ENCODE measurements at places on chromosomes 16 and 17. TPM values are rescaled to one million over a fixed set of nuclear protein-coding genes. Genes with fewer than 3 reads are reported as not detected.

DNA sequence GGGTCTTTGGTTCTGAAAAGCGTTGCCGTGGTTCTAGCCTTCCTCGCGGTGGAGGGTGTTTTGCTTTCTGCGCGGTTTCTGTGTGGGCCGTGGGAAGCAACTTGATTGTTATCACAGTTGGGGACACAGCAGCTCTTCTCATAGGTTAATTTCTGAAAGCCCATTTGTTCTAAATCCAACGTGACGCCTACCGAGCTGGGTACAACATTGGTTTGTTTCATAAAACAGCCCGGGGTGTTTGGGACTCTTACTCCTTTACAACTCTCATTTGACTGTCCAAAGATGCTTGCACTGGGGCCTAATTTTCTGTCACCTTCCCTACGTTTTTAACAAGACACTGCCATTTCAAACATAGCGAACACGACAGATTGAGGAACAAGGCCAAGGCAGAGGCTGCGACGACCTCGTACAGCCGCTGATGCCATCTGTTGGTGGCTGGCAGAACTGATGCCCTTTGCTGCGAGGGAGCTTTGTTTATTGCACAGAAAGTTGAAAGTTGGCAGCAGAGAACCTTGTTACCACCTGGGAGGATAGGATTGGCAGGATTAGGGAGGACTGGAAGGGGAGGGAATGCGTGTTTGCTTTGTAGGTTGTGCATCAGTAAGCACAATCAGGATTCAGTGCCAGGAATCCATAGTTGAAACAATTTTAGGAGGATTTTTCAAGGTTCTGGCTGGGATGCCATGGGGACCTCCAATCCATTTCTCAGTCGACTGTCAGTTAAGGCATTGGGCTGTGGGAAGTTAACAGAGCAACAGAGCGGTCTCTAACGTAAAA lies 98.3 kb downstream of the PITPNC1 start:
- peak; percentile 90 for DNase-seq
- H3K4me1 ChIP-seq, result peaks cover 28% of the 10 kb centered on the region
- peak overlapping the region; percentile 67 for H3K4me3 ChIP-seq
- no peaks in the 10 kb centered on the region for H3K36me3 ChIP-seq
- no peaks in the 10 kb centered on the region for H3K27me3 ChIP-seq

- H3K4me1 ChIP-seq, result no peaks in the 10 kb centered on the region
- H3K36me3 ChIP-seq, result no peaks in the 10 kb centered on the region
- no peak overlapping the region for H3K27ac ChIP-seq
- no peaks in the 10 kb centered on the region for H3K27me3 ChIP-seq
Measured at GRCh38 chr16:49250689-49251088, 30.9 kb downstream of the CBLN1 start.

GRCh38 chr17:61579961-61580360 lies 11.1 kb downstream of the NACA2 start:
- no peak for DNase-seq
- H3K36me3 ChIP-seq, result no peaks in the 10 kb centered on the region

GRCh38 chr17:37039269-37039668 lies 90.5 kb downstream of the AATF start:
- peaks cover 17% of the 10 kb centered on the region for H3K36me3 ChIP-seq
- no peaks in the 10 kb centered on the region for H3K4me1 ChIP-seq
- no peak for DNase-seq
- H3K27me3 ChIP-seq, result no peaks in the 10 kb centered on the region
- no peak overlapping the region for H3K4me3 ChIP-seq
- no peak overlapping the region for H3K27ac ChIP-seq

The PDILT gene
- total RNA-seq, result not detected

The HCRT gene
- total RNA-seq, result not detected

DNA sequence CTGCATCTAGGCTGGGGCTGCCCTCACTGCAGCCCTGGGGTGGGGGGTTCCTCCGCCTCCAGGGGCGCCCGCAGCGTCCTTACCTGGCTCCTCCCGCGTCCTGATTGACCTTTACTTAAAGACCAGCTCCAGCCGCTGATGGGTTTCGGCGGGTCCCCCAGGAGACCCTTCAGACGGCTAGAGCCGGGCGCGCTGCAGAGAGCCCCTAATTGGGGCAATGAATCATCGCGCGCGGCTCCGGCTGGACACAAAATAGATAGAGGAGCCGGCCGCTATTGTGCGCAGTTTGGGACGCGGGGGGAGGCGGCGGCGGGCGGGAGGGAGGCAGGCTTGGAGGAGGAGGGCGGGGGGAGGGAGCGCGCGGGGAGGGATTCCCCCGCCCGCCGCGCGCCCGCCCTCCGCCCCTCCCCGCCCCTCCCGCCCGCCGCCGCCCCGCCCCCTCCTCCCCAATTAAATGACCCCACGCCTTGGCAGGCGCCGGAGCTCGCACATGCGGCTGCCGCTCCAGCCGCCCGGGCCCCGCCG lies 56.5 kb upstream of the CIBAR2 start:
- no peaks in the 10 kb centered on the region for H3K27me3 ChIP-seq
- DNase-seq, result no peak
- no peaks in the 10 kb centered on the region for H3K36me3 ChIP-seq
- no peak overlapping the region for H3K4me3 ChIP-seq

- no peaks in the 10 kb centered on the region for H3K27me3 ChIP-seq
- H3K4me1 ChIP-seq, result no peaks in the 10 kb centered on the region
- peaks cover 74% of the 10 kb centered on the region for H3K36me3 ChIP-seq
- H3K27ac ChIP-seq, result no peak overlapping the region
- no peak overlapping the region for H3K4me3 ChIP-seq
Measured at GRCh38 chr17:42989726-42990652, 8.2 kb upstream of the RPL27 start.

DNA sequence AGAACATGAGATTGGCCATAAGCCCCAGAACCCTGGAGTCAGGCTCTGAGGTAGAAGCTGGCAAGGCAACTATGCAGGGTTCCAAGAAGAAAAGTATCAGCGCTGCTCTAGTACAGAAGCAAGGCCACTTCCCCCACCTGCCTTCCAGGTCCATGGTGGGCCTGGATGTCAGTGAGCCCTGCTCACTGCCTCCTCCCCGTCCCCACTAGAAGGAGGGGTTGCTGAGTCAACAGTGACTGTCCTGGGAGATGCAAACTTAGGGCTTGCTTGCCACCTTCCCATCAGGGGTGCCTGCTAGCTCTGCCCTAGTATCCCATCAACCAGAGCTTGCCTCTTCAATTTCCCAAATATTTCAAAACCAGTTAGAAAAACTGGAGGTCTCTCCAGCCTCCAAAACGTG lies 29.6 kb upstream of the SREBF1 start:
- peaks cover 40% of the 10 kb centered on the region for H3K36me3 ChIP-seq
- H3K27ac ChIP-seq, result no peak overlapping the region
- DNase-seq, result no peak
- no peaks in the 10 kb centered on the region for H3K27me3 ChIP-seq
- H3K4me1 ChIP-seq, result peaks cover 9% of the 10 kb centered on the region

DNA sequence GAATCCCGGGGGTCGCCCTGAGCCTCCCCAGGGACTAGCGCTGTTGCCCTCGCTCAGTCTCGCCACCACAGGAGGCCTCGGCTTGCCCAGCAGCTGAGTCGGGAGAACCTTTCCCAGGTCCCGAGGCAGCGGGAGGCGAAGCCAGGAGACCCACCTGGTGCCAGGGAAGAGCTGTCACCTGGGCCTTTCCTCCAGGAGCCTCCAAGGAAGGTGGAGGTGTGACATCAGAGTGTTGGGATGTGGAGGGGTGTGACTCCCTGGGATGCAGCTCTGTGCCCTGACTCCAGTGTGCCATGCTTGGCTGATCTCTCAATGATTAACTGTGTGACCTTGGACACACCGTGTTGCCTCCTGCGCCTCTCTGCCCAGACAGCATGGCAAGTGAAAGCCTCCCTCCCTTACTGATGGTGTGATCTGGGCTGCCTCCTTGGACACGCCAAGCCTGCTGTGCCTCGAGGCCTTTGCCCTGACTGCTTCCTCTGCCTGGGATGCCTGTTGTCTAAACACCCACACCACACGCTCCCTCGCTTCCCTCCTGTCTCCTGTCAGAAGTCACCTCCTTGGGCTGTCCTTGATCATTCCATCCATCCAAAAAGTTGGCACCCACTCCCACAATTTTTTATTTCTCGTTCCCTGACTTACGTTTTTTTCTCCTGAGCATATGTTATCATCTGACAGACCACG lies 88.0 kb downstream of the CMIP start:
- peaks cover 5% of the 10 kb centered on the region for H3K36me3 ChIP-seq
- no peak overlapping the region for H3K27ac ChIP-seq

DNA sequence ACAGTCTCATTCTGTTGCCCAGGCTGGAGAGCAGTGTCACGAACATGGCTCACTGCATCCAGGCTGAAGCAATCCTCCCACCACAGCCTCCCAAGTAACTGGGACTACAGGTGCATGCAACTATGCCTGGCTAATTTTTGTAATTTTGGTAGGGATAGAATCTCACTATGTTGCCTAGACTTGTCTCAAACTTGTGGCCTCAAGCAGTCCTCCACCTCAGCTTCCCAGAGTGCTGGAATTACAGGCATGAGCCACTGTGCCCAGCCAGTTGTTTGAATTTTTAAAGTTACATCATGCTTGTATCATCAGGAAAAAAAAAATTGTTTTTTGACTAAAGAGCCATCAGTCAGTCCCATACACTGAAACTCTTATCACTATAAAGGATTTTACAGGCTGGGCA lies 17.1 kb upstream of the VPS4A start:
- no peaks in the 10 kb centered on the region for H3K27me3 ChIP-seq
- H3K36me3 ChIP-seq, result no peaks in the 10 kb centered on the region
- H3K4me1 ChIP-seq, result no peaks in the 10 kb centered on the region

The FBXO39 gene
- total RNA-seq, result 0.54 TPM

DNA sequence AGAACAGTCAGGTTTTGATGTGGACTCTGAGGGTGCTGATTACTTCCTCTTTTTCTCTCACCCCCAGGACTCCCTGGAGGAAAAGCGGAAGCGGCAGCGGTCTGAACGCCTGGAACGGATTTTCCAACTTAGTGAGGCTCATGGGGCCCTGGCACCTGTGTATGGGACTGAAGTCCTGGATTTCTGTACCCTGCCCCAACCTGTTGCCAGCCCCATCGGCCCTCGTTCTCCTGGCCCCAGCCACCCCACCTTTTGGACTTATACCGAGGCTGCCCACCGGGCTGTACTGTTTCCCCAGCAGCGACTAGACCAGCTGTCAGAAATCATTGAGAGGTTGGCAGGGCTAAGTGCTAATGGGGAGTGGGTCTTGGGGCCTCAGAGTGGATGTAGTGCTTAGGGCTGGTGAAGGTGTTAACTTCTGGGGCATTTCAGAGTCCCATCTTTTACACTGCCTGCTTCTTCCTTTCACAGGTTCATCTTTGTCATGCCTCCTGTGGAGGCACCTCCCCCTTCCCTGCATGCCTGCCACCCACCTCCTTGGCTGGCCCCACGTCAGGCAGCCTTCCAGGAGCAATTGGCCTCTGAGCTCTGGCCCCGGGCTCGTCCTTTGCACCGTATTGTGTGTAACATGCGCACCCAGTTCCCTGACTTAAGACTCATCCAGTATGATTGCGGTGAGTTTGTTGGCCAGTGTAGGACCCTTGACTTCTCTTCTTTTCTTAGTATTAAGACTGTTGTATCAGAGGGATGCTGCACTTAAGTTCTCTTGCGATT lies 19.1 kb upstream of the PHKG2 start:
- H3K27ac ChIP-seq, result no peak overlapping the region
- no peak for DNase-seq
- H3K4me3 ChIP-seq, result no peak overlapping the region
- peaks cover 75% of the 10 kb centered on the region for H3K36me3 ChIP-seq
- no peaks in the 10 kb centered on the region for H3K27me3 ChIP-seq

DNA sequence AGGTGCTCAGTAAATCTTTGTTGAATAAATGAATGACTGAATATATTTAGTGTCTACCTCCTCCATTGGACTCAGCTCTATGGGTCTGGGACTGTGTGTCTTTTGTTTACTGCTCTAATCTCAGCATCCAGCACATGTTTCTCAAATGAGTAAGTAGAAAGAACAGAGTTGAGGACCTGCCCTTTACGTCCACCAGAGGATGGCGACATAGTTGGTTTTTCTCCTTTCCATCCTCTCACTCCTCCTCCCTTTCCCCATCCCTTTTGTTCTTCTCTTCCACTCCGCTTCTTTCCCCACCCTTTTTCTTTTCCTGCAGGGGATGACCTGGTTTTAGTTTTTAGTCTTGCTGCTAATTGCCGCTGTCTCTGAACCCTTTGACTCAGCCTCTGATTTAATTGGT lies 12.1 kb upstream of the CHP2 start:
- H3K27ac ChIP-seq, result no peak overlapping the region
- H3K36me3 ChIP-seq, result no peaks in the 10 kb centered on the region
- H3K27me3 ChIP-seq, result peaks cover 10% of the 10 kb centered on the region
- DNase-seq, result no peak

The TPSG1 gene
- not detected for total RNA-seq

DNA sequence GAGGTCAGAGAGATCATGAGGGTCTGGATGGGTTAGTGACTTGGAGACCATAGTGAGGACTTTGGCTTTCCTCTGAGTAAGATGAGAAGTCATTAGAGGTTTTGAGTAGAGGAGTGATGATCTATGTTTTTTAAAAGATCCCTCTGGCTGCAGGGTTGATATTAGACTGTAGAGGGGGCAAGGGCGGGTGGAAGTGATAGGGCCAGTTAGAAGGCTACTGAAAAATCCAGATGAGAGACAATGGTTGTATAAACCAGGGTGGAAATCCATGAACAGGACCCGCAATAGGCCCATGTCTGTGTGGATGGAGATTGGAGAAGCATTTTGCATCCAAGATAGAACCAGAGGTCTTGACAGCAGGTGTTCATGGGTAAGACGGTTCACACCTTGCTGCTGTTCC lies 9.8 kb downstream of the ITGAL start:
- peaks cover 10% of the 10 kb centered on the region for H3K4me1 ChIP-seq

The AOC2 gene
- 2.3 TPM for total RNA-seq

The HS3ST3B1 gene
- total RNA-seq, result 47.8 TPM

- peak overlapping the region; percentile 91 for H3K4me3 ChIP-seq
- H3K27me3 ChIP-seq, result no peaks in the 10 kb centered on the region
- H3K4me1 ChIP-seq, result peaks cover 46% of the 10 kb centered on the region
Measured at GRCh38 chr17:7045492-7046126, 1.7 kb upstream of the SLC16A11 start.

DNA sequence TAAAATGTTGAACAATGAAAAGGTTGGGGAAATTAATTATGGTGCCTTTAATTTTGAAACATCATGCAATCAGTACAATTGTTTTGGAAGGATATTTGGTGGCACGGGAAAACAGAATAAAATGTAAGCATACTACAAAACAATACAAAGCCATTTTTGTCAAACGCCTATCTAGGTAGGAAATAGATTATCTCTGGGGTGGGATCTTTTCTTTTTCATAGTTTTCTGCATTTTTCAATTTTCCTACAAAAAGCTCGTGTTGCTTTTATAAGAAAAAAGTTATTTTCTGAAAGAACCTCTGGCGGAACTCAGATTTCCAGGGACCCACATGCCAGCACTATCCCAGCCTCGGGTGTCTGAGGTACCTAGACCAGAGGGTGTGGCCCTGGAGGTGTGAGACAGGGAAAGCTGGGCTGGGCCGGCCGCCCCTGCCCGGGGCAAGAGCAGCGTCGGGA lies 961 bp upstream of the MAP3K3 start:
- DNase-seq, result no peak
- no peaks in the 10 kb centered on the region for H3K36me3 ChIP-seq

DNA sequence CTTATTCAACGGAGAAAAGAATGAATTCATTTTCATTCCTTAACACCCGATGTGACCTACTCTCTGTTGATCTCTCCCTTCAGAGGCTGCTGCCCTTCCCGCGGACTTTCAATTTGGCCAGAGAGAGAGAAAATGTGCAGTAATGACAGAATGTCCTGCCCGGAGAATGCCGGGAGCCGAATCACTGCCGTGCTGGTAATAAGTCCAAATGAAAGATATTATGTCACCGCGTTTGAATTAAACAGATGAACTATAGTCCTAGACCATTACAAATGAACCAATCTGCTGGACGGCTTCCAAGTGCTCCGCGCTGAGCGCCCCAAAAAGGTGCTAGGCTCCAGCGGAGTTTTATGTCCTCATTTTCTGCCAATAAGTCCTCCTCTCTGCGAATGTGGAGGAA lies 14.7 kb upstream of the C16orf82 start:
- no peaks in the 10 kb centered on the region for H3K36me3 ChIP-seq
- H3K27ac ChIP-seq, result no peak overlapping the region
- no peaks in the 10 kb centered on the region for H3K4me1 ChIP-seq
